Activated naive CD8-positive, alpha-beta T cell treated with anti-CD3 and anti-CD28 coated beads for 36 hours (primary cell): ENCODE measurements at places on chromosomes 4 and X. TPM values are rescaled to one million over a fixed set of nuclear protein-coding genes. Genes with fewer than 3 reads are reported as not detected.

Gene ARHGEF6
- total RNA-seq: 34.4 TPM

Gene CLTRN
- total RNA-seq: 0.52 TPM

Gene P2RY8
- 13.3 TPM for total RNA-seq

Gene FREM3
- total RNA-seq: not detected

Gene IBSP
- not detected for total RNA-seq

DNA sequence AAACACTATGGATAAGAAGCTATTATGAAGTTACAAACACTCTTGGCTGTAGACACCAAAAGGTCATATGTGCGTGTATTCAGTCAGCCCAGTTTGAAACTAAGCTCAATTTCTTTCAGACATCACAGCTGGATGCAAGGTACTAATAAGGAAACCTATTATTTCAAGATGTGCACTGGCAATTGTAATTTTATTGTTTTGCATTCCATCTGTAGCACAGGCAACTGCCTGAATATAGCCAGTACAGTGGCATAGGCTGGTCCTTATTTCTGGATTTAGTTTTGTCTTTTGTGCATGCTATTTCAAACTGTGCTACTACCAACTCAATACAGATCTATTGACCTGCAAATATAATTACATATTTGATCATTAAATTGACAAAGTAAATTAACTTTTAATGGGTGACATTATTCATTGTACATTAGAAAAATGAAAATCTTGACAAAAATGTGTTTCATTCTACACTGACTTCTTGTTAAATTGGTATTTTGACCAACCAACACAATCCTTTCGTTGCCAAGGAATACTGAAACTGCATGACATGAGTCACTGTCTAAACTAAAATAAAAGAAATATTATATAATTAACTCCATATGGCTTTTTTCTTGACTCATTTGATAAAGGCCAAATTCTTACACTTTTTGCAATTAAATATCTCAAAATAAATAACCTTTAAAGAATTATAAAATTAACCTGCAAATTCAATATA, 594.3 kb upstream of the ADGRL3 start:
- H3K27ac ChIP-seq: no peak overlapping the region
- no peak overlapping the region for H3K4me3 ChIP-seq
- no peaks in the 10 kb centered on the region for H3K27me3 ChIP-seq
- H3K36me3 ChIP-seq: no peaks in the 10 kb centered on the region
- DNase-seq: no peak

DNA sequence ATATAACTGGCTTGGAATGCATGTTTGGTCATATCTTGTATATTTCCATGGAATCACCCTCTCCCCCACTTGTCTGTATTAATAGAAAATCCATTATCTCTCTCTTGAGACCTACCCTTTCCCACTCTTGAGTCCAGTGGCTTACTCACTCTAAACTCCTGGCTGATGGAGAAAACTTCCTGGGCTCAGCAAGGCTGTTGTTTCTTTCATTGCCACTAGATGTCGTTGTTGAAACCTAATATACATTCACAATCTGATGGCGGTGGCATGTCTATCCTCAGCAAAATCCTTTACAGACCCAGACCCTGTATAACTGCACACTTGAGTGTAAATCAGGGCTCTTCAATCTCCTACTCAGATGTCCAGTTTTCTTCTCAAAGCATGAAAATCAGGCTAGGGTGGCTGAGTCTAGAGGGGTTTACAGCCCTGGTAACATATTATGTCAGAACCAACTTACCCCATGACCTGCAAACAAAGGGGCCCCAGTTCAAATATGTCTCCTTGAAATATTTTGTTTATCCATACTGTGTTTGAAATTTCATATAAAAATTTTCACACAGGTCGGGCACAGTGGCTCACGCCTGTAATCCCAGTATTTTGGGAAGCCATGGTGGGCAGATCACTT, 70.0 kb upstream of the FAM241A start:
- H3K4me1 ChIP-seq: no peaks in the 10 kb centered on the region
- no peak overlapping the region for H3K27ac ChIP-seq

DNA sequence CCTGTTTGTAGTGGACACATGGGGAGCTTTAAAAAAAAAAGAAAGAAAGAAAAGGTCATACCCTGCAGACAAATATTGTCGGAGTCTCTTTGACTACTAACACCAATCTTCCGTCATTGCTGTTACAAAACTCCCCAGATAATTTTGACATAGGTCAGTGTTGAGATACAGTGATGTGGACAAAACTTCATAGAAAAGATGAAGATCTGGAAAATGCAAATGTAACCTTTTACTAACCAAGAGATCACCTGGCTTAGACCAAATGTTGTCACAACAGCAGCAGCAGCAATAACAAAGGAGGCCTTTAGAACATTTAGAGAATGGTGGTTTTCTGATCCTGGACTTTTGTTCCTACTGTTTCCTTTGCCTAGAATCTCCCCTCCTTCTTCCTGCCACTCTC, 8.1 kb upstream of the COMMD8 start:
- H3K4me3 ChIP-seq: no peak overlapping the region
- no peak overlapping the region for H3K27ac ChIP-seq
- H3K36me3 ChIP-seq: no peaks in the 10 kb centered on the region

- no peak overlapping the region for H3K4me3 ChIP-seq
- DNase-seq: no peak
- H3K36me3 ChIP-seq: no peaks in the 10 kb centered on the region
- H3K27ac ChIP-seq: no peak overlapping the region
- H3K27me3 ChIP-seq: no peaks in the 10 kb centered on the region
Measured at GRCh38 chr4:87270144-87270543, 49.7 kb upstream of the KLHL8 start.

DNA sequence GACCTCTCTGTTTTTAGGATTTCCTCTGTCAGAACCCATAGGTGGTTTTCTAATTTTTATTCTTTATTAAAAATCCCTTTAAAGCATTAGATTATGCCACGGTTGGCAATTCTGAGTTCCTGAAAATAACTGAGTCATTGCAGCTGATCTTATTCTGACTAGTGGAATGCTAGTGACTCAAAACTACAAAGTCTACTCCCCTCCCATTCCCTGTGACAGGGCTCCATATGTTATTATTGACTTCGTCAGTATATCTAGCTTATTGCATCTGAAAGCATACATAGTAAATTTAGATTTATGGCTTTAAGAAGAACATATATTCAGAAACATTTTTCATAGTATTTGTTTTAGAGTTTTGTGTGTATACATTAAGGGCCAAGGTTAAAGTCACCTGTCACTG, 38.5 kb downstream of the HERC3 start:
- H3K27ac ChIP-seq: no peak overlapping the region
- H3K4me3 ChIP-seq: no peak overlapping the region
- H3K27me3 ChIP-seq: no peaks in the 10 kb centered on the region
- DNase-seq: no peak

DNA sequence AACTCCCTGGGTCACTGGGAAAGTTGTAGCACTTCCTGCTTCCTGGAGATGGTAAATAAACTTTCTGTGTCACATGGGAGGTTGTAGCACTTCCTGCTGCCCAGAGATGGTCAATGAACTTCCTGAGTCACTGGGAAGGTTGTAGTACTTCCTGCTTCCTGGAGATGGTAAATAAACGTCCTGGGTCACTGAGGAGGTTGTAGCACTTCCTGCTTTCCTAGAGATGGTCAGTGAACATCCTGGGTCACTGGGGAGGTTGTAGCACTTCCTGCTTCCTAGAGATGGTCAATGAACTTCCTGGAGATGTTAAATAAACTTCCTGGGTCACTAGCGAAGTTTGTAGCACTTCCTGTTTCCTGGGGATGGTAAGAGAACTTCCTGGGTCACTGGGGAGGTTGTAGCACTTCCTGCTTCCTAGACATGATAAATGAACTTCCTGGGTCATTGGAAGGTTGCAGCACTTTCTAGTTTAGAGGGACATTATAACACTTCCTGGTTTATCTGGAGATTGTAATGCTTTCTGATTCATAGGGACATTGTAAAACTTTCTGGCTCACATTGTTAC, 62.3 kb upstream of the CD99 start:
- no peaks in the 10 kb centered on the region for H3K27me3 ChIP-seq
- H3K27ac ChIP-seq: peak overlapping the region; percentile 89
- no peak for DNase-seq
- peaks cover 77% of the 10 kb centered on the region for H3K36me3 ChIP-seq
- H3K4me1 ChIP-seq: peaks cover 34% of the 10 kb centered on the region

DNA sequence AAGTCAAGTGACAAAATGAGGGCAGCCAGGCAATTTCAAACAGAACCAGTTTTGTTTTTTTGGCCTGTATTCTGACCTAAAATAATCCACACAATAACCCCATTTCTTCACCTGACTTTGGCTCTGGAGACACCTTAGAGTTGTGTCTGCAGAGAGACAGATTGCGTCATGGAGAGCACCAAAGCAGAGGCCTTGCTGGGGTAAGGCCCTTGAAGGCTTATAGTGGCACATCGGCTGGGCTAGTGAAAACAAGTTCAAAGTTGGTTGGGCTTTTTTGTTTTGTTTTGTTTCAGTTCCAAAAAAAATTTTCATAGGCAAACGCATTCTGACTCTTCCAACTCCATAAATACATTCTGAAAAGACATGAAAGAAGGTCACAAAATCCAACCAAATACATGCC, 34.4 kb downstream of the PARM1 start:
- no peak overlapping the region for H3K27ac ChIP-seq
- DNase-seq: no peak
- no peaks in the 10 kb centered on the region for H3K4me1 ChIP-seq
- H3K4me3 ChIP-seq: no peak overlapping the region
- H3K36me3 ChIP-seq: no peaks in the 10 kb centered on the region

GRCh38 chr4:148289740-148290139, 152.5 kb downstream of the NR3C2 start:
- no peaks in the 10 kb centered on the region for H3K27me3 ChIP-seq
- no peak overlapping the region for H3K4me3 ChIP-seq
- H3K27ac ChIP-seq: no peak overlapping the region

- H3K27me3 ChIP-seq: peaks cover 10% of the 10 kb centered on the region
- peaks cover 1% of the 10 kb centered on the region for H3K36me3 ChIP-seq
- no peak overlapping the region for H3K4me3 ChIP-seq
- DNase-seq: no peak
- peaks cover 14% of the 10 kb centered on the region for H3K4me1 ChIP-seq
Measured at GRCh38 chr4:113382704-113383103, 333.3 kb downstream of the ANK2 start.

DNA sequence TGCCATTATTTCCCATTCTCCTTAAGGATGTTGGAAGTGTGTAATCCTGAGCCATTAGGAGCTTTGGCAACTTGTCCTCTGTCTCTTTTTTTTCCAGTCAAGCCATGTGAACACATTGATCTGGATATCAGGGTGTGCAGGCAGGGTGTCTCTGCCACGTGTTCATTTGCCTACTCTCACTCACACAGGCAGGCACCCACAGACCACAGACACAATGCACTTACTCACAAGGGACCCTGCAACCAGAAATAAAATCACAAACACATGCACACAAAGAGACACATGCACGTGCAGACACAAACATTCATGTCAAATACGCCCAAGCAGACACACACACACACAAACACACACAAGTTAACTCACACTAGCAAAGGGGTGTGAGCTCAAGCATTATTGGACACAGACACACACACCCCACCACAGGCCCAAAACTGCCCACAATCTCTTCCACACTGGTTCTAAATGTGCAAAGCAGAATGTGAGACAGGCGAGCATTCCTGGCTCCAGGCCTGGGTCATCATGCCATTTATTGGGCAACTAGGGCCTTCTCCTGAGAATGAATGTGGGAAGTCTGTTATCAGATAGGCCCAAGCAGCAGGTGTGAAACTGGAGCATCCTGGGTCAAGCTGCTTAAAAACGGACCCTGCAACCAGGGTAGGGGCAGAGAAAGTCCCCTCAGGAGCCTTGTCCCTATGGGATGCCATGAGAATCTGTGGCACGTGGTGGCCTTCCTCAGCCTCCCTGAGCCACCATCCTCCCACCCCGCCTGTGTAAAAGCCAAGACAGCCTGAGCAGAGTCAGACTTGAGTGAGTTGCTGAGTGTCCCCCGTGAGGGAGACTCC, 63.4 kb downstream of the NBDY start:
- H3K27me3 ChIP-seq: no peaks in the 10 kb centered on the region
- H3K27ac ChIP-seq: no peak overlapping the region
- DNase-seq: no peak
- peaks cover 26% of the 10 kb centered on the region for H3K4me1 ChIP-seq

DNA sequence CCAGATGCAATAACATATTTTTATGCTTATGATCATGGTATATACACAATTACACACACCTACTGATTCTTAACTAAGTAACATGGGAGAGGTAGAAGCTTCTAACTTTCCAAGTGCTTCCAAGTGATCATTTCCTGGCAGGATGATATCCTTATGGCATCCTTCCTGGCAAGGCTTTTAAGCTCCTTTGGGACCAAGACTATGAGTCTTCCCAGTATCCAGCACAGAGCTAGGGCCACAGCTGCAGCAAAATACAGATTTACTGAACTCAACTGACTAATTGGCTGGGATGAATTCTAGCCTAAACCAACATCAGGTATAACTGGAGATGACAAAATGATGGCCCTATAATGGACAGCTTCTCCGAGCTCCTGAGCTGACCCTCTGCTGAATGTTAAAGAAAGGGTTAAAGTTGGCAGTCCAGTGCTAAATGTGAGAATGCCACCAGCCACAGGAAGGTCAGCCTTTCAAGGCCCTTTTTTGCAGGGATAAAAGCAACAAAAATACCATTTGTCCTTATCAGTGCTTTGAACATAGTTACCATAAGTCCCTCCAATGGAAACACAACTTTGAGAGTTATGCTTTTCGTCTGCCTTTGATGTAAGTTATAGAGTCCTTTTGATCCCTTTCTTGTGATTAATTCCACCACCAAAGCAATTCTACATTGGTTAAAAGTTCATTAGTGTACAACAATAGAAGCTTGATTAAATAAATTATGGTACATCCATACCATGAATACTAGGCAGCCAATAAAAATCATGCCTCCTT, 73.4 kb downstream of the MGST2 start:
- no peak overlapping the region for H3K4me3 ChIP-seq
- peaks cover 18% of the 10 kb centered on the region for H3K4me1 ChIP-seq
- no peak for DNase-seq
